ENCODE measurements at places on chromosomes 7 and 10.
A peak's percentile ranks its signal among the peaks of the same experiment; 100 is the strongest.

GRCh38 chr7:102236592-102237287, 49.9 kb upstream of the SH2B2 start:
- no peak for DNase-seq

DNA sequence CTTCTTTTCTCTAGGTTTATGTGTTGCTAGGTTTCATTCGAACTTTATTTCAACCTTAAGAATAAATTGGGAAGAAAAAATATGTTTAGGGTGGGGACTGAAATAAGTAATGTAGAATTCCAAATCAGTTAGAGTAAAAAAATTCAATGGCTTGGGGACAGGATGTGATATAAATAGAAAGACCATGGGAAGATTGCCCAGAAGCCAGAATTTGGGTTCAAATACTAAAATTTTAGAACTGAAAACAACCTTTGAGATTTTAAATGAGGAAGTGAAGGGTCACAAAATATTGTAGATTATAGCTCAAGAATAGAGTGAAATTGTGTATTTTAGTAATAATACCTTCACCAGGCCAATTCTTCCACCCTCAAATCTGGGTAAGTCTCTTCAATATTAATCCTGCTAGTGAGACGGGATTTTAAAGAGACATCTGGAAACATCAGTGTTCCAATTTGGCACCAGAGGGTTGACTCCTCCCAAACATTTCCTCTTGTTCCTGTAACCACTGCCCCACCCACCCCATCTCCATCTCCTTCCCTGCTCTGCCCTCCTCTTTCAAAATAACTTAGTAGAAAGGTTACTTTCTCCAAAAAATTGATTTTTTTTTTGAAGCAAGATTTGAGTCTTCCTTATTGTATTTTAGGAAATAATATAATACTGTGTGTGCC, 51.3 kb upstream of the FAM3C start:
- DNase-seq, result no peak

- DNase-seq, result peak; percentile 34
Observed at GRCh38 chr7:19442016-19442785, 266.6 kb downstream of the POLR1F start.

DNA sequence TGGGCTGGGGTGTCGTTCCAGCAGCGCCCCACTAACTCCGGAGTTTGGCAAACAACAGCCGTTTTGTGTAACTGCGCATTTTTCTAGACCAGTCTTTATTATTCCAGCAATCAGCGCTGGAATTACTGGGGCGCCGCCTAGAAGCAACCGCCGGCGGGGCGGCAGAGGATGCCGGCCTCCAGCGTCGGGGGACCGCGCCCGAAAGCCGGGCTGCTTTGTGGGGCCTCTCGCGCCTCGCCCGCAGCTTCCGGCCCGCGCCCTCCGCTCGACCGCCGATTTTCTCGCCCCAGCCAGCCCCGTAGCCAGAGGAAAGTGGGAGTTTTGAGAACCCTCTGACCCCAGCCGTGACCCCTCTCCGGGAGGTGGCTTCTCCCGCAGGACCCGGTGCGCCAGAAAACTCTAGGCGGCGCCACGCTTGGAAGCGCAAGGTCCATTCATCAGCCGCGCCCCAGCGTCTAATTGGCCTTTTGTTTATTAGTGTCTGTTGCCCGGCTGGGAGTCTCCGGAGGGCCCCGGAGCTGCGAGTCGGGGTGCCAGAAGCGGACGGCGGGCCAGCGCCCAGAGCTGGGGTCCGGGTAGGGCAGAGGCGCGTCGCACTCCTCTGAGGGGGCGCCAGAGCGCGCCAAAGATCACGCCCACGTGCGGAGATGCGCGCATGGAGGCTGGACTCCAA, 10.7 kb downstream of the EMX2 start:
- no peak for DNase-seq

- DNase-seq, result no peak
Observed at GRCh38 chr10:36421992-36422391, 703.4 kb upstream of the ANKRD30A start.

DNA sequence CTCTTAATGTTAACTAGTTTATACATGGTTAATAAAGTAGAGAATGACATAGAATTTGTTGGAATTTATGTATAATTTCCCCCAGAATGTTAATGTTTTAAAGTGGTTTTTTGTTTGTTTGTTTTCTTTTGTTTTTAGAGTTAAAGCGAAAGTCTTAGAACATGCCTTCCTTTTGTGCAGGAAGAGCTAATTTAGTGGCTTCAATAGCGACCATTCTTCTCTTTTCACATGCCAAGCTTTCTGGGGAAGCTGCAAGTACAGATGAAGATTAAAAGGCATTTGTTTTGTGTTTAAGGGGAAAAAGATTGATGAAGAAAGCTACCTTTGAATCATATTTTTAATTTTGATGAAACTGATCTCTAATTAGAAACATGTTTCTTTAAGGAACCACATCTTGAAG, 256.3 kb upstream of the CSTF2T start:
- no peak for DNase-seq

GRCh38 chr10:123000155-123000554, 8.4 kb downstream of the IKZF5 start:
- no peak for DNase-seq

GRCh38 chr10:4174197-4174596, 389.2 kb upstream of the KLF6 start:
- DNase-seq, result no peak

DNA sequence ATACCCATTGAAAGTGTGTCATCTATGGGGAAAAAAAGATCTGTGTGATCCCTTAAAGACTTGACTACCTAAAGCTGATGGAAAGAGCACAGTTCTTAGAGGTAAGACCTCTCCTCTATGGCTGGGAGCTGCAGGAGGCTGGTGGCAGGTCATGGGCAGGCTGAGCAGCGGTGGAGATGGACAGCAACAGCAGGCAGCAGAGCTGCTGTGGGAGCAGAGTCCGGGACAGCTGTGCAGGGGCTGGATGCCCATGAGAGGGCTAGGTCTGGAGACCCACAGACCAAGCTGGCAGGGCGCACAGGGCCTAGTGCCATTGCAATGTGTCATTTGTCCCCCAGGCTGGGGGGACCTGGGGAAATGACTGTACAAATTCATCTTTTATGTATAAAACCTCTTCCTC, 13.4 kb upstream of the EPHA1 start:
- no peak for DNase-seq

- no peak for DNase-seq
Observed at GRCh38 chr7:40701836-40702551, 567.2 kb downstream of the SUGCT start.

DNA sequence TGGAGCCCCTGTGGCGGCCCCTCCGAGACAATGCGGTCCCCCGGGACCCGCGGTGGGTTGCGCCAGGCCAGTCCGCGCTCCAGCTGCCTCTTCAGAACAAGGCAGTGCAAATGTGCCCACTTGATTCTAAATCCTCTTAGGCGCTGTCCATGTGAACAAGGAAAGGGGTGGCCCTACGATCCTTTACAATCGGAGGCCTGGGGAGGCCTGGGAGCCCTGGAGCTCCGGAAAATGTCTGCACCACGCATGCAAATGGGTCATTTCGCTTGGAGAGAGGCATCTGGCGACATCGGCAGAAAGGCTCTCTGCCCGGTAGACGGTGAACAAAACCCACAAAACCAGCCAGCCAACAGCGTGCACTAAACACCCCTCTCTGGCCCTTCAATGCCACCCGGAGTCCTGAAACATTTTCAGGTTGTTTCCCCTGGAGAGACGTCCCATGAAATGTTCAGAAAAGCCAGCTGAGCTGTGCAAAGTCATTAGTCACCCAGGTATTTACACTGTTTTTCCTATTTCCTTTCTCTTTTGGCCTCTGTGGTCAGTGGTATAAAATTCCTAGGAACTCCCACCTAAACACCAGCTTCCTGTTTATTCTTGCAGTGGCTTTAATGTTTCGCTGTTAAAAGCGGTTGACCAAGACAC, 102.8 kb upstream of the ZNF438 start:
- DNase-seq, result no peak

DNA sequence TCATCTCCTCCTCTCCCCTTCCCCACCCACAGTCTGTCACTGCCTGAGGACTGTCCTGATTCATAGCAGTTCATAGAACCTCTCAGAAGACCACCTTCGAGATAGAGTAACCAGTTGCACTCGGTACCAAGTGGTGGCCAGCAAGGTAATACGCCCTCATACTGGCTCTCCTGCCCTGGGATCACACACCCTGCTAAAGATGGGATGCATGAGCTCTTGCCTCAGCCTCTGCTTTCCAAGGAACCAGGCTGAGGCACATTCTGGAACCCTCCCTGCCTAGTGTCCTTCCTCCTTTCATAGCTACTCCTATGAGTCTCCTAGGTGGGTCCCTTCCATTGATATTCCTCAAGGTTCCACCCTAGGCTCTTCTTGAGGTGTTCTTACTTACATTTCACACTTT, 15.5 kb downstream of the CFAP43 start:
- no peak for DNase-seq

- DNase-seq, result no peak
Observed at GRCh38 chr7:123711832-123712293, 36.9 kb downstream of the WASL start.

- no peak for DNase-seq
Observed at GRCh38 chr7:47078241-47078640, 503.7 kb downstream of the TNS3 start.

DNA sequence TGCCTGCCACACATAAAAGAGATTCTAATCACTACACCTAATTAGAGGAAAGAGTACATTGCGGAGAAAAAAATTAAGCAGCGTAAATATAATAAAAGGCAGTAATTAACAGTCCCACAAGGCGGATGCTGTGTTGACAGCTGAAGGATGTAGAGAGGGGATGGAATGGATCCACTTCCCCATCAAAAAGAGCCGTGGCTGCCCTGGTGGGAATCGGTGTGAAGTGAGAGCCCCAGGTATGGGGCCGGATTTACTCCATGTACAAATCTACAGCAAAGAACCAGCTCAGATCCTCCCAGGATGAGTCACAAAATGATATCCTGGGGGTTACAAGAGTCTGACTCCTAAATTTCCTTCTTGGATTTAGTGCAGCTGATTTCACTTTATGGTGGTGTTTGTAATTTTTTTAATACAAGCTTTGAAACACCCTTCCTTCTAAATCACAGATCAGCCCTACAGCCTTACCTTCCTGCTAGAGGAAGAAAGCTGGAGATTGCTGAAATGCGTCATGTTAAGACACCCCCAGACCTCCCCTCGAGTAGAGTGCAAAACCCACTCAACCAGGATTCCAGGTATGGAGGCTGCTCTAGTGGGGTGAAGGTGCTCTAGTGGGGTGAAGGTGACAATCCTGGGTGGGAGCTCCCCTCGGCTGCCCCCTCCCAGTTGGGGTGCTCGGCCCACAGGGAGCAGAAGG, 398.4 kb downstream of the PLXNA4 start:
- DNase-seq, result no peak

- DNase-seq, result peak; percentile 87
Observed at GRCh38 chr10:125060826-125061556, 99.4 kb downstream of the CTBP2 start.

GRCh38 chr7:45937301-45937700, 16.2 kb upstream of the IGFBP3 start:
- DNase-seq, result no peak

DNA sequence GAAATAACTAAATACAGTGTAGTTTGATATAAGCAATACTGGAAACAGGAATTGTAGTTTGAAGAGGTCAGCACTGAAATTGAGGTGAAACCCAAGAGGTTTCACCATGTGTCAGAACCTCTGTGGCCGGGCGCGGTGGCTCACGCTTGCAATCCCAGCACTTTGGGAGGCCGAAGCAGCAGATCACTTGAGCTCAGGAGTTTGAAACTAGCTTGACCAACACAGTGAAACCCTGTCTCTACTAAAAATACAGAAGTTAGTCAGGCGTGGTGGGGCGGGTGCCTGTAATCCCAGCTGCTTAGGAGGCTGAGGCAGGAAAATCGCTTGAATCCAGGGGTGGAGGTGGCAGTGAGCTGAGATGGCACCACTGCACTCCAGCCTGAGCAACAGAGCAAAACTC, 13.7 kb downstream of the AHCYL2 start:
- DNase-seq, result no peak

GRCh38 chr10:79256264-79256806, 90.9 kb upstream of the PPIF start:
- no peak for DNase-seq

DNA sequence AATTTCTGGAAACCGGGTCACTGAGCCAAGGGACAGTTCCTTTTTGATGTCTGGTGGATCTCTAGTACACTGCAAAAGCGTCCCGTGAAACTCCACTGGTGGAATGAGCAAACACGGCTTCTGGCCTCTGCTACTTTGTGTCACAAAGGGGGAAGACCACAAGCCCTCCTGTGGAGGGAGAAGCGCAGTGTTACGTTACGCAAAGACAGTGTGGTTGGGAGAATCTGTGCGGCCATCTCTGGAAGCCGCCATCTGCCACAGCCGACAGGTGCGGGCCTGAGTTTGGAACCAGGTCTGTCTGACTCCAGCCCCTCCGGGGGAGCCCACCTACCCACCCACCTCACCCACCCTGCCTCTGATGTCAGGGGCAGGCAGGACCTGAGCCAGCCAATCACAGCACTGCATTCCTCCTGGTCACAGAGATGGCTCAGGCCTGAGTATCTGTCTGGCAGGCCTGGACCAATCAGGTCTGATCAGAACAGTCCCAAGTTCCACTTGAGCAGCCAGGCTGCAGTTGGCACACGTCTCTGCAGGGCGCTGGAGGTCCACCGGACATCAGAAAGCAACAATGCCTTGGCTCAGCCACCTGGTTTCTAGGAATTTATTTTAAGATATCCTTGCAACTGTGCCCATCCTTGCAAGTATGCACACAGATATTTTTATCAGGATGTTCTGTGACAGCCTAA, 3.0 kb upstream of the CYP2W1 start:
- DNase-seq, result no peak

- DNase-seq, result no peak
Observed at GRCh38 chr7:23205909-23206767, 24.3 kb downstream of the NUP42 start.

DNA sequence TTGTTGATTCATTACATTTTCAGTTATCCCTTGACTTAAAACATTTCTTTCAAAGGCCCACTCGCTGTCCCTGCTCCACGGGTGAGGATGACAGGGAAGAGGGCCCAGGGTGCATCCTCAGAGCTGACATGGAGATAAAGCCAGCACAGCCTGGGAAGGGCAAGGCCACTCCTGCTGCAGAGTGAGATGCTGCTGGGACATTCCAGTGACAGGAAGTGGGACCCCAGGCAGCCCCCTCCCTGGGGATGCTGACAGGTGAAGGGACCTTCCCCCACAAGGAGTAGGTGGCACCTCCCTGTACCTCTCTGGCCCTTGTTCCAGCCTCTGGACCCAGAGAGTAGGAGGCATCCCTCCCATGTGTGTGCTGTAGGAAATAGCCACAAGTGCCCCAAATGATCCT, 97.8 kb upstream of the DDC start:
- no peak for DNase-seq

GRCh38 chr7:156898938-156899337, 6.0 kb upstream of the LMBR1 start:
- no peak for DNase-seq

DNA sequence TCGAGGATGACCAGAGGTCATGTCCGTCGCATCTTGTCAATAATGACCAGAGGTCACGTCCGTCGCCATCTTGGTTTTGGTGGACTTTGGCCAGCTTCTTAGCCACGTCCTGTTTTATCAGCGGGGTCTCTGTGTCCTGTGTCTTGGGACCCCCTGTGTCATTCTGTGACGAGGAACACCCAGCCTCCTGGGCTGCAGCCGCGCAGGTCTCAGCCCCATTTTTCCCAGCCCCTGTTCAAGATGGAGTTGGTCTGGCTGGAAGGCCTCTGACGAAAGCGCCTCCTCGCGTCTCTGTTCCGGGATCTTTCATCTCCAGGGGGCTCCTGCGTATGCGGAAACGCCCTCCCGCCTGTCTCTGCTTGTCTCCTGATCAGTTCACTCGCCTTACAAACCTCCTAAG, 134.2 kb downstream of the ELFN1 start:
- no peak for DNase-seq

GRCh38 chr7:1318661-1319060, 86.0 kb downstream of the UNCX start:
- no peak for DNase-seq
